ENCODE measurements at places on chromosomes 6 and 20.

- DNase-seq: no peak
These were observed 181.0 kb upstream of the MYLIP start for GRCh38 chr6:15947923-15948322.

- DNase-seq: no peak
These were observed 10.8 kb upstream of the MYT1 start for GRCh38 chr20:64153410-64153809.

- no peak for DNase-seq
These were observed 106.5 kb upstream of the TRAF3IP2 start for GRCh38 chr6:111711984-111712752.

DNA sequence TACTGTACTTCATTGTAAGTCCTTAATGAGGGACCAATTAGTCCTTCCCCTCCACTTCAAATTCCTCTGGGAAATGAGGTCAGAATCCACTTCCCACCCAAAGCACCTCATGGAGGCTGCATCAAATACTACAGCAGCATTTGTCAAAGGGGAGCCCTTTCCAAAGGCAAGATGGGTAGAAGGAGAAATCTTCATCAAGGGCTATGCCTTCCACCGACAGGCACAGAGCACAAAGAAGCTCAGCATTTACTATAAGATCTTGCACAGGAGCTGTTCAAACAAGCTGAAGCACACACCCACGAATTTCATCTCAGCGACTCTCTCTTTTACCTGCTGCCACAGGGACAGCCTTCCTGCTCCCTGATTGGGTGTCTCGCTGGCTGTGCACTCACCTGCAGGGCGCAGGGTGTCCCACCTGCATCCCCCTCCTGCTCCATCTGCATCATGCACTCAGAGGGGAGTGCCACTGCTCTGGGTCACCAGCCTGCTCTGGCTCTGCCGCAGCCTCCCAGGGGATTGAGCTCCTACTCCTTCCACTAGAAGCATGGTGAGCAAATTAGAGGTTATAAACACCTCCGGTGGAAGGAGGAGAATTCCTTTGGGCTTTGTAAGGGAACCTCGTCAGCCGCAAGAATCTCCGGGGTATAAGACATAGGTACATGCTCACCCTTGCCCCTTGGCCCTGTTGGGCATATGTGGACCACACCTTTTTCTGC, 164.5 kb downstream of the ATXN1 start:
- no peak for DNase-seq

DNA sequence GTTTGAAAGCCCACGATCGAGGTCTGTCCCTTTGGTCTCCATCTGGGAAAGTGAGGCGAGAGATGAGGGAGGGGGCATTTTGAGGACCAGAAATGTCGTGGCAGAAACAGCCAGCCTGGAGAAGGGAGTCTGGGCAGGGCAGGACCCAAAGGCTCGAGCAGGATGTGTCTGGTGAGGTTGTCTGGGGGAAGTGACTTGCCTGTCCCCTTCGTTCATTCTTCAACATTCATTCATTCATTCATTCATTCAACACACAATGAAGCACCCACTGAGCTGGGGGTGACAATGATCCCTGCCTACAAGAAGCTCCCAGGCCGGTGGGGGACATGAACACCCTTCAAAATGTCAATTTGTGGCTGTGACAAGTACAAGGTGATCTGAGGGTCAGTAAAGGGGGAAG, 80.5 kb downstream of the CEBPB start:
- DNase-seq: no peak

- no peak for DNase-seq
These were observed 44.6 kb downstream of the PEX7 start for GRCh38 chr6:136866872-136867416.

DNA sequence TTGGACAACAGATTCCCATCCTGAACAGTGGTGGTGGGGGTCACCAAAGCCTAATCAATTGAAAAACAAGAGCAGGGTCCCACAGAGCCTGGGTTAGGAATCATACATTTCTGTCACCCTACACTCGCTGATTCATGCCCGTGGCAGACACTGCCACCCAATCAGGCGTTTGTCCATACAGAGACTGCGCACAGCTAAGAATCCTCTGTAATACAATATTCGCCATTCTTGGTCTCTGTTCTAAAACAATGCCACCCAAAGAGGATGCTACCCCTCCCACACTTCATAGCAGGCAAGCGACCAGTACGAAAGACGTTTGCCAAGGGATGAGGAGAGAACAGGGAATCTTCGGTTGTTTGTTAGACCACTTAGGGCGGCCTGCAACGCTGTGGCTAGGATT, 28.1 kb upstream of the SLC22A23 start:
- no peak for DNase-seq

DNA sequence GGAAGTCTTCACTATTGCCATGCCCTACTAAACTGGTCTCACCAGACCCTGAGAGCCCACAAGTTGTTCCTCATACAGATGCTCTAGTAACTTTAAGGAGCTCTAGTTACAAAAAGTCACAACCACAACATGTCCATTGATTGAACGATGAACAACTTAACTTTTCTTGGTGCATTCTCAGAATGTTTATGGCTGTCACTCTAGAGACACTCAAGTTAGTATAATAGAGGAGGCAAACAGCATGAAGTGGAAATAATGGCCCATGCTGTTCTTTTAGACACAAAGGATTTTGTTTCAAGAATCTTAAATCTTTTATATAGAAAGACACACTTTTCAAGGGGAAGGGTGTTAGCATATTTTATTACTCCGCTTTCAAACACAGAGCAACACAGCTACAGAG, 934.4 kb downstream of the HACE1 start:
- no peak for DNase-seq

GRCh38 chr6:15930207-15930606, 198.7 kb upstream of the MYLIP start:
- no peak for DNase-seq

GRCh38 chr6:84804720-84805119, 40.3 kb upstream of the TBX18 start:
- DNase-seq: no peak

GRCh38 chr6:24961852-24962251, 26.1 kb upstream of the RIPOR2 start:
- no peak for DNase-seq

DNA sequence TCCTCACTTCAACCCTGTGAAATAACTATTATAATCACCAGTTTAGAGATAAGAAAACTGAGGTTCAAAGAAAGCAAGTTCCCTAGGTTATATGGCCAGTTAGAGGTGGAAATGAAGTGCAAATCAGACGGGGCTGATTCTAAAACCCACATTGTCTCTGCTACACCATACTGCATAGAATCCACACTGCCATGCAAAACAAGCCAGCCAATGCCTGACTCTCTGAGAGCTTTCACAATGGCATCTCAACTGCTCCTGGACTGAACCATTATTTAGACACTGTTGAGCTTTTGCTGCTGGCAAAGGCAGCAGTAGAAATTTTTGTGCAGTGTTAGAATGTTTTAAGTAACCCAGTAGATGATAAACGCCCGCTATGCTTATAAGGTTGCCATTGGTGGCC, 195.2 kb upstream of the CNR1 start:
- DNase-seq: no peak

DNA sequence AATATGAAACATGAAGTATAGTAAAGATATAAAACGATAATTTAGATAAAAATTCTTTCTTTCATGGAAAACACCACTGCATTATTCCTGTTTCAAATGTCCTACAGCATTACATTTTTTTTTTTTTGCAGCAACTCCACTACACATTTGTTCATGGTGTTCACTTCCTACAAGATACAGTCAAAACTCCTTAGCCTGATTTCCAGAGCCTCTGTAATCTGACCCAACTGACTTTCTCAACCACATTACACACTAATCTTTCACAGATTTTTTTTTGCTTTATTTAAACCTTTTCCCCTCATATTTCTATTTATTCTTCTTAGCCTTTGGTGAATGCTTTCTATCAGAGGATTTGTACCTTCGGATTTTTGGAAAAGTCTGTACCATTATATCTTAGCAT, 176.5 kb upstream of the PDE7B start:
- DNase-seq: no peak

DNA sequence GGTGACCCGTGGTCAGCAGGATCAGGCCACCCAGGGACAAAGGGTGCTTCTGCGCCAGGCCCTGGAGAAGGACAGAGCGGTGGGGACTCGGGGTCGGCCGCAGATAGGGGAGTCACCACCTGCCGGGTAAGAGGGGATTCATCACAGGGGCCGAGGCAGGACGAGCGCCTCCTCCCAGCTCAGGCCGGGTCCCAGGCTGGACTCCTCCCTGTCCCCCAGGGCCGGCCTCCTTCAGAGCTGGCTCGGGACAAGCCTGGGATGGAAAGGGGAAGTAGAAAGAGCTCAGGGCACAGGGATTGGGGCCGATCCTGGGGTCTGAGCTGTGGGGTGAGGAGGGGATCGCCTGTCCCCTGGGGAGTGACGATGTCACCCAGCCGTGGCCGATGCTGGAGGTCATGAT, 154.6 kb upstream of the PROKR2 start:
- DNase-seq: no peak

Data from hypothalamus (tissue), 51 donors.